ENCODE measurements at places on chromosomes 2 and 18. TPM values are rescaled to one million over a fixed set of nuclear protein-coding genes. Genes with fewer than 3 reads are reported as not detected.

The NEU4 gene
- not detected for total RNA-seq

The TCF23 gene
- under 0.01 TPM for total RNA-seq

The COLEC11 gene
- 0.38 TPM for total RNA-seq

The ASB3 gene
- 13.4 TPM for total RNA-seq

The ELOA2 gene
- not detected for total RNA-seq

Data from bronchial epithelial cell (primary cell).